ENCODE measurements at places on chromosomes 7 and 10.

- no peak for DNase-seq
Measured at GRCh38 chr10:85420501-85421191, 945.9 kb downstream of the GRID1 start.

DNA sequence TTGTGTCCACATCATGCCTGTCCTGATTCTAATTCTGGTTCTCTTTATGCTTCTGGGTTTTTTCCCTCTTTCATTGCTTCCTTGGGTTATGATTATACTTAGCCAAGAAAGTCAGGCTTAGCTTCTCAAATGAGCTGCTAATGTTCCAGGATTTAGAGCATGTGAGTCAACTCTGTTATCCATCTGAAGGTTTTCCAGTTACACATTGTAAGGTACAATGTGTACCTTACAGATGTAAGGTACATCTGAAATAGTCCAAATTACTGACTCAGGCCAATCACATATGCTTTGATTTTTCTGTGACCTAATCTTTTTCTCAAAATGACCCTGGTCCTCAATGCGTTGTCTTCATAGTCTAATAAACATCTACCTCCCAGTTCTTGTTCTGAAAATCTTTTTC, 13.3 kb upstream of the MIOS start:
- DNase-seq, result no peak

- DNase-seq, result no peak
Measured at GRCh38 chr10:3714531-3714930, 70.5 kb downstream of the KLF6 start.

DNA sequence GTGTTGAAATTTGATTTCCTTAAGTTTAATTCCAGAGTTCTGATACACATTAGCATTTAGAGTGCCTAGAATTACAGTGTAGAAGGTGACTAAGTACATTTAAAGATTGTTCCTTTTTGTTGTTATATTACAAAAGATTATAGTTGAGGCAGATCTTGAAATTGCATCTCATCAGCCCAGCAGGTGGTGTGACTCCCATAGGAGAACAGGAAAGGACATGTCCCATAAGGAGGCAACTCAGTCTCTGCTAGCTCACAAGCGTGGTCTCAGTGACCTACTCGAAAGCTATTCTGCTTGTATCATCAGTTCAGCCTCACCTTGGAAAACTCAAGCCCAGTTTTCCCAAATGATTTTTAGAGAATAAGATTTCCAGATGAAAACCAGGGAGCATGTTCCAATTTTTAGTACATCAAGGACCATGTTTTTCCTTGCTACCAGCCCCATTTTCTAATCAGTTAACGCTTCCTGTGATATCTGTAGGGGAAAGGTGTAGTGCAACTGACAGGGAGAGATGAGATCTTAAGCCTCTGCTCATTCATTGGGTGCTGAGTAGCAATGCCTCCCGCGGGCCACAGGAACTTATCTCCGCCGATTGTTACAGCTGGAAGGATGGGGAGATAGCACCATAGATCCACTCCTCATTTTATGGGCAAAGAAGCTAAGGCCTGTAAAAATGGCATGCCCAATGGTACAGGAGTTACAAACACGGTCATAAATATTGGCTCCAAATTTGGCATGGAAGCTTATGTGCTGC, 1.1 kb upstream of the GNAI1 start:
- no peak for DNase-seq

GRCh38 chr10:103232131-103232673, 13.5 kb upstream of the RPEL1 start:
- DNase-seq, result no peak

DNA sequence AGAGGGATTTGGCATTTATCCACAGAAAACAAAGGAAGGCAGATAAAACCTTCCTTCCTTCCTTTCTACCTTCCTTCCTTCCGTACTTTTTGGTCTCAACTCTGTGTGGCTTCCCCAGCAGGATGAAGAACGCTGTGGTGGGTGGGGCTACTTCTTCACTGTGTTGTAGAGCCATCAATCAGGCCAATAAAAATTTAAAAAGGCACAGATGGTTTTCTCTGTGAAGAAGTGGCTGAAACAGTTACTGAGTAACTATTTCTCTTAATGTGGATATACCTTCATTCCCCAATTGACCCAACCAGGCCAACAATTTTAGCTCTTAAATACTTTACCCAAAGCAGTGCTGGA, 75.8 kb downstream of the ZNF92 start:
- no peak for DNase-seq

- DNase-seq, result no peak
Measured at GRCh38 chr7:156192921-156193320, 380.7 kb upstream of the SHH start.

- DNase-seq, result no peak
Measured at GRCh38 chr7:32360127-32360526, 130.1 kb downstream of the LSM5 start.

DNA sequence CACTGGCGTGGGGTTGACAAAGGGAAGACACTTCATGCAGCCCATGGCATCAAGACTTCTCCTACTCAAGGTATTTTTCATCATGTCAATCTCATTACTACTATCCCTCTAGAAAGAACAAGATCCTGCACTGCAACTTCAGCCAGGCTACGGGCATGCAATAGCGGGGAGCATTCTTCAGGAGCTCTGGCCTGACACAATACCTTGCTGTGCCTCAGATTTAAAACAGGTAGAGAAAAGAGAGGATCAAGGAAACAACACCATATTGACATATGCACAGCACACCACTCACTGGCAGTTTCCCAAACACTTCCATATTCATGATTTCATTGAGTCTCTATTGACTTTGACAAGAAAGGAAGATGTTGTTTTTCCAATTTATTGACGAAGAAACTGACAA, 51.5 kb downstream of the DOCK4 start:
- no peak for DNase-seq
